Activated CD4-positive, alpha-beta T cell treated with anti-CD3 and anti-CD28 coated beads, Interleukin-10, Interleukin-2, amounts not matched to agents 100 ng/mL and 50 ng/mL, durations not matched to agents 16 hours and 8 hours (primary cell): ENCODE measurements at places on chromosomes 2 and 18.

GRCh38 chr2:231992888-231993287, 31.4 kb downstream of the DIS3L2 start:
- DNase-seq, result no peak

DNA sequence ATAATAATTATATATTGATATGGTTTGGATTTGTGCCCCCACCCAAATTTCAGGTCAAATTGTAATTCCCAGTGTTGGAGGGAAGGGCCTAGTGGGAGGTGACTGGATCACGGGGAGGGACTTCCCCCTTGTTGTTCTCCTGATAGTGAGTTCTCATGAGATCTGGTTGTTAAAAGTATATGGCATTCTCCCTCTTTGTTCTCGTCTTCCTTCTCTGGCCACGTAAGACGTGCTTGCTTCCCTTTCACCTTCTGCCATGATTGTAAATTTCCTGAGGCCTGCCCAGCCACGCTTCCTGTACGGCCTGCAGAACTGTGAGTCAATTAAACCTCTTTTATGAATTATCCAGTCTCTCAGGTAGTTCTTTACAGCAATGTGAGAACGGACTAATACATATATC, 88.3 kb downstream of the ROCK2 start:
- no peak for DNase-seq

- peak; percentile 55 for DNase-seq
Measured at GRCh38 chr18:35580701-35581539, 620 bp upstream of the GALNT1 start.

- peak; percentile 47 for DNase-seq
Measured at GRCh38 chr2:122999258-122999657, 1025.8 kb upstream of the CNTNAP5 start.

GRCh38 chr2:33221046-33221784, 255.2 kb upstream of the RASGRP3 start:
- DNase-seq, result no peak

DNA sequence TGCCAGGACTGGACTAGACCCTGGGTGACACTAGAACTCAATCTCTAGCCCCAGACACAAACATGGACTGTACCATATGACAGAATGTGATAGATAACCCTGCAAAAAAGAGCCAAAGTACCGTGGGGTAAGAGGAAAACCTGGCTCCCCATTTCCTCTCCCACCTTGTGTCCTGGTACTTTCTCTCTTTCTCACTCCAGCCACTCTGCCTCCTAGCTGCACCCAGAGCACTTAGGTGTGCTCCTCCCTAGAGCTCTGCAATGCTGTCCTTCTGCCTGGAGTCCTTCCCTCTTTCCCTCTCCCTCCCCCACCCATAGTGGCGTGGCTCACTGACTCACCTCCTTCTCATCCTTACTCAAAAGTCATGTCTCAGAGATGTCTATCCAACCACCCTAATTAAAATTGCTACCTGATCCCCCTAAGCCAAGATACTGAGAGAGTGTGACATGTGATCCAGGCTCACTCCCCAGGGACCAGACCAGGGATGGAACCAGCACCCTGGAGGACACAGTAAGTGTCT, 171.3 kb downstream of the LOXHD1 start:
- DNase-seq, result no peak

- DNase-seq, result no peak
Measured at GRCh38 chr18:75554176-75554575, 126.7 kb upstream of the SMIM21 start.
